ENCODE measurements at places on chromosomes 4 and X.
A peak's percentile ranks its signal among the peaks of the same experiment; 100 is the strongest.

- DNase-seq = no peak
Observed at GRCh38 chr4:66000510-66001117, 330.3 kb upstream of the EPHA5 start.

DNA sequence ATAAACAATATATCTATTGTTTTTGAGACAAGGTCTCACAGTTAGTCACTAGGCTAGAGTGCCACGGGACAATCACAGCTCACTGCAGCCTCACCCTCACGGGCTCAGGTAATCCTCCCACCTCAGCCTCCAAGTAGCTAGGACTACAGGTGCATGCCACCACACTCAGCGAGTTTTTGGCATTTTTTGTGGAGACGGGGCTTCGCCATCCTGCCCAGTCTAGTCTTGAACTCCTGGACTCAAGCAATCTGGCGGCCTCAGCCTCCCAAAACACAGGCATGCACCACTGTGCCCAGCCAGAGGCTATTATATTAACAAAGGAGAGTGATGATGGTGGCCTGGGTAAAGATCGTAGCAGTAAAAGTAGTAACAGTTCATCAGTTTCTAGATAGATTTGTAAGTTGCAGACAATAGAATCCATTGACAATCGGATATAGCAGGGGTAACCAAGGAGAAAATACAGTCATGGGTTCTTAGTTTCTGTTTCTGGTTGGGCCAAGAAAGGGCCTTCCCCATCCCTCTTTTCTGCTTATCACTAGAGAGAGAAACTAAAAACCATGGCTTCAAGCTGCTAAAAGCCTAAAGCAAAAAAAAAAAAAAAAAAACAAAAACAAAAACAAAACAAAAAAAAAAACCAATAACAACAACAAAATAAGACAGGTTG lies 60.6 kb downstream of the ANXA10 start:
- DNase-seq = peak; percentile 62

GRCh38 chrX:42837101-42837726 lies 59.3 kb upstream of the PPP1R2C start:
- no peak for DNase-seq

- no peak for DNase-seq
Observed at GRCh38 chr4:7156761-7157488, 35.4 kb upstream of the SORCS2 start.

- no peak for DNase-seq
Observed at GRCh38 chr4:10028910-10029309, 7.6 kb upstream of the SLC2A9 start.

DNA sequence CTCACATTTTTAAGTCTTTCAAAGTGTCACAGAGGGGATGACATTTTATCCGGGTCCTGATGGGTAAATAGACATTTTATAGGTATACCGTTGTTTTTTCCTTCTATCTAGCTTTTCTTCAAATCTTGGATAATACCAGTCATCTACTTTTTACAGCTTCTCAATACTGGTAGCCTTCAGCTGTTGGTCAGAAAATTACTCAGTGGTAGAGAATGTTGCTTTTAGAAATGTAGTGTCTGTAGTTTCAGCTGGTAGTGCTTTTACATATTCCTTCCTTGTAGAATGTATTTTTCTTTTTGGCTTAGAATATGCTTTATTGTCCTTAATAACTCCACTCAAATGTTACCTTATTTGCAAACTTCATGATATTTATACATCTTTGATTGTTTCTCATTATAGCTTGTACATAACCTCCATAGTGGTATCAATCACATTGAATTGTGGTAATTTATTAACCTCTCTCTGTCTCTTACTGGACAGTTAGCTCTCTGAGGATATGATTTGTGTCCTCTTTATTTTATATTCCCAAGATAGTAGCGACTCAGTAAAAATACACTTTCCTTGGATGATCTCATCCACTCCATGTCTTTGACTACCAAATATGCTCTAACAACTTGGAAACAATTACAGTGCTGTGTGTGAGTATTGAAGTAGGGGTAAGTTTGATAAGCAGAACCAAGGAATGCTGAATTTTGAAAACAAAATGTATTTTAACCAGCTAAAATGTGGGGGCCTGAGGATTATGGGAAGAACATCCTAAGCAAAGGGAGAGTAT lies 53.8 kb downstream of the RAP1GDS1 start:
- no peak for DNase-seq

- peak; percentile 97 for DNase-seq
Observed at GRCh38 chrX:109270580-109271484, 211.1 kb downstream of the GUCY2F start.

GRCh38 chr4:54657551-54658251 lies at the start of gene KIT:
KIT (plus strand) TSS chr4:54657957; CDS start chr4:54658015, 58 bp downstream.
- no peak for DNase-seq

- no peak for DNase-seq
Observed at GRCh38 chrX:35562395-35562794, 235.7 kb upstream of the MAGEB16 start.

DNA sequence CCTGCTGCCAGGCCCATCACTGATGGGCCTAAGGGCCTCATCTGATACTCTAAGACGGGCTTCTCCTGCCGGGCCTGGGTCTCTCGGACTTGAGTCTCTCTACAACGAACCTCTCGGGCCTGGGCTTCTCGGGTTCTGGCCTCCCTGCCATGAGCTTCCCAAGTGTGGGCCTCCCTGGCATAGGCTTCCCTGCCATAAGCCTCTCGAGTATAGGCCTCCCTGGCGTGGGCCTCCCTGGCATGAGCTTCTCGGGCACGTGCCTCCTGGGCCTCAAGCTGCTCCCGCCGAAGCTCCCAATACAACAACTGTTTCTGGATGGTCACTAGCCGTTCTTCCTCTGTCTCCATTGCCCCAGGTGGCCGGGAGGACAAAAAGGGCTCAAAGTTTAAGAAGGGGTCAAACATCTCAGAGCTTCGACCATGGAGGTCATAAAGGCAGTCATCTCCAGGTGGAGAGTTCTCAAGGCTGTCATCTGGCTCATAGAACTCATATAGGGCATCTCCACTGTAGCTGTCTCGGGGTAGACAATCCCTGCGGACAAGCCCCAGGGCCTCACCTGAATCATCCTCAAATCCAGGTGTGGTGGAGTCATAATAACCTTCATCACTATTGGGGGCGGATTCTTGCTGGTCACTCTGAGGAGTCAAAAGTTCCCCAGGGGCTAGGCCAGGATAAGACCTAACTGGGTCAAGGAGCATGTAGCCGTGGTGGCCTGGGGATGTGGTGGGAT lies 14.1 kb downstream of the AMER1 start:
- no peak for DNase-seq

DNA sequence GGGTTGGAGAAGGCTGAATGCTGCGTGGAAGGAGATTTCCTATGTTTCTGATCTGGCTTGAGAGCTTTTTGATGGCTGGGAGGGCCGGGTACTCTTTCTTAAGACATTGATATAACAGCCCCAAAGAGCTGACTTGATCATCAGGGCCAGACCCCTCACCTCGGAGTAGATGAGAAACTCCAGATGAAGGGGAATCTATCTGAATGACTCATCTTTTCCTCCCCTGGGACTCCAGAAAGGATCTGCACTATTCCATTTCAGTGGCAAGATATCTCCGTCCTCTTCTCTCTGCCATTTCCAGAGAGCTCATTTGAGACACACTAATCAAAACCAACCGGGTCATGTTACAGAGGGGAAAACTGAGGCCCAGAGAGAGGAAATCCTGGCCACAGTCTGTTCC lies 92.9 kb upstream of the MSX1 start:
- no peak for DNase-seq

DNA sequence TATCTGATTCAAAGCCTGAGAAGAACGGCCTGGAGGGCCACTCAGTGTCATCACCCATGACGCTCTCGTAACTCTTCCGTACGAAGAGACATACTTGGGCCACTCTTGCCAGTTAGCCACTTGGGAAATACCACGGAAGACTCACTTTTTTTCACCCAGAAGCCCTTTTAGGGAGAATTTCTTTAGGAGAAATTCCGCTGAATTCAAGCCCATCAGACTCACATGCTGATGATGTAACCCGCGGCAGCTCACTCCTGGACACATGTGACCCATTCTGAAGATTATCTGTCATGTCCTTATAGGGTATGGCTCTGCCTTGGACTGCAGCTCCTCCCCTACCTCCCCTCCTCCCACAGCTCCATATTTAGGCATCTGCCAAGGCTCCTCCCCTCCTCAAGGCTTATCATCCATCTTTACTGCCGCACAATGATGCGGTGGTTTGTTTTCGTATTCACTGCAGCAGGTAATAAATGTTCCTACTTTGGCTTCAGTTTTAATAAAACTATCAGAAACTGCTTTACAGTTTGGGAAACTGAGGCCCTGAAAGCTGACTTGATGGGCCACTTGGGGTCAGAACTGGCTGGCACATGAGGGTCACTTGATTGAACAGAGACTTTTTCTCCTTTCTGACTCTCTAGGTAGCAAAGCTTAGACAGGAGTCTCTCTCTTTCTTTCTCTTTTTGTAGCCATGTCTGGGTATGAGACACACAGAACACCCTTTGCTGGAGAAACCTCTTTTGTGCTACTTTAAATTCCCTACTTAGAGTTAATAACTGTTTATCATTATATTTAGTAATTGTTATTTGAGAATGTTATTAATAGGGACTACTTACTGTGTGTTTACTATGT lies 42.1 kb downstream of the RHOH start:
- DNase-seq = no peak

GRCh38 chr4:153521999-153522801 lies 56.0 kb downstream of the TMEM131L start:
- no peak for DNase-seq

GRCh38 chrX:40623139-40623536 lies at the start of gene MPC1L:
MPC1L (plus strand) TSS chrX:40623428; CDS start chrX:40623566, 138 bp downstream.
- DNase-seq = no peak

GRCh38 chr4:37631551-37631950 lies 54.6 kb downstream of the RELL1 start:
- no peak for DNase-seq

DNA sequence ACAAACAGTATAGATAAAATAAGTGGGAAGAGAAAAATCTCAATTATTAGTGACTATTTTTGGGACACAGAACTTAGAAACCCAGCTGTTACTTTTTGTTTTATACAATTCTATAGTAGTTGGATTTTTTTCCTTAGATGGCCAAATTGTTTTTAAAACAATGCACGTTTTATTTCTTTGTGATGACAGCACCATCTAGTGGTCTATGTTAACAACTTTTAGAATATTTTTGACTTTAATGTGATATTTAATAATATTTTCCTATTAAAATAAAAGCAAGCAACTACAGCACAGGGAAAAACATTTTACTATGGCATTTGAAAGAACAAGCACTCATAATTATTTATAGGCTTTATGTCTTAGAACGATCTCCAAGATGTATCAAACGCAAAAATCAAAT lies 5.6 kb upstream of the SMIM31 start:
- DNase-seq = peak; percentile 40

DNA sequence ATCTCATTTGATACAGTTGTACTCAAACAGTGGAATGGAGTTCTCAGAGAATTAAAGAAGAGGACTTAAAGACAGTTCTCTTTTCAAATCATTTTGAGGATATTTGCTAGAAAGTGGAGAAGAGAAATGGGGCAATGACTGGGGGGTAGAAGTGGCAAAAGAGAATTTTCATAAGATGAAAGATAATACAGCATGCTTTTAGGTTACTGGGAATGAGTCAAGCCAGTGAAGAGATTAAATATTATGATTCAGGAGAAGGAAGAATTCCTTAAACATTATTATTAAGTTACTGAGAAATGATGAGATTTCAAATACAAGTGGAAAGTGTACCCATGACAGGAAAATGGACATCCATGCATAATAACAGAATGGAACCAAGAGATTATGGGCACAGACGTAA lies 219.0 kb upstream of the DKK2 start:
- no peak for DNase-seq

- peak; percentile 53 for DNase-seq
Observed at GRCh38 chr4:89158884-89159503, 47.7 kb downstream of the TIGD2 start.

DNA sequence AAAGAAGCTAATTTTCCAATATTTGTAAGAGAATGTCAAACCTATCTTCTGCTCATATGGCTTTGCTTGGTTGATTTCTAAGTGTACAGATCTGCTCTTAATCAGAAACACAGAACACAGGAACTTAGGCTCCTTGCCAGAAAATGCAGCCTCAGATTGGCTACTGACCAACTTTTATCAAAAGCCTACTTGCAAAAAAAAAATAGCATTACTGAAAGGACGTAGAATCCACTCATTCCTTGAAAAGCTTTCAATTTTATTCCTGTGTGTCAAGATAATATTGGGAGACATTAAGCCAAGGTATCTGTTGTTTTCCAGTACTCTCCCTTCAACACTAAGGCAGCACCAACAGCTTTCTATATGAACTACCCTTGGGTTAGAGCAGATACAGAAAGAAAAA lies 127.6 kb upstream of the INTU start:
- no peak for DNase-seq

DNA sequence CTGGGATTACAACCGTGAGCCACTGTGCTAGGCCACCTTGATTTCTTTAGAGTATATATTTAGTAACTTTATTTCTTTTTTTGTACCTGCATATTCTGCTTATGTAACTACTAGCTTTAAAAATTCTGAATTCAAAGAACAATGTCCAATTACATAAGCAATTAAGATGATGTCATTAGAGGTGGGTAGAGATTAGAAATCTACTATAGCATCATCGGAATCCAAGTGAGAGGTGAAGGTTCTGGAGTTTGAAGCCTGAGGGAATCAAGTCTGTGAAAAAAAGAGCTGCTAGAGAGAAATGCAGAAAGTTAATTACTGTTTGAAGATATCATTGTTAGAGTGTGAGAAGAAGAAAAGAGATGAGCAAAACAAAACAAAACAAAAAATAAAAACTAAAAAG lies 79.0 kb upstream of the ENPEP start:
- no peak for DNase-seq

- no peak for DNase-seq
Observed at GRCh38 chr4:102623622-102624021, 122.5 kb downstream of the NFKB1 start.

GRCh38 chrX:41475191-41475590 lies 28.0 kb downstream of the NYX start:
- no peak for DNase-seq

DNA sequence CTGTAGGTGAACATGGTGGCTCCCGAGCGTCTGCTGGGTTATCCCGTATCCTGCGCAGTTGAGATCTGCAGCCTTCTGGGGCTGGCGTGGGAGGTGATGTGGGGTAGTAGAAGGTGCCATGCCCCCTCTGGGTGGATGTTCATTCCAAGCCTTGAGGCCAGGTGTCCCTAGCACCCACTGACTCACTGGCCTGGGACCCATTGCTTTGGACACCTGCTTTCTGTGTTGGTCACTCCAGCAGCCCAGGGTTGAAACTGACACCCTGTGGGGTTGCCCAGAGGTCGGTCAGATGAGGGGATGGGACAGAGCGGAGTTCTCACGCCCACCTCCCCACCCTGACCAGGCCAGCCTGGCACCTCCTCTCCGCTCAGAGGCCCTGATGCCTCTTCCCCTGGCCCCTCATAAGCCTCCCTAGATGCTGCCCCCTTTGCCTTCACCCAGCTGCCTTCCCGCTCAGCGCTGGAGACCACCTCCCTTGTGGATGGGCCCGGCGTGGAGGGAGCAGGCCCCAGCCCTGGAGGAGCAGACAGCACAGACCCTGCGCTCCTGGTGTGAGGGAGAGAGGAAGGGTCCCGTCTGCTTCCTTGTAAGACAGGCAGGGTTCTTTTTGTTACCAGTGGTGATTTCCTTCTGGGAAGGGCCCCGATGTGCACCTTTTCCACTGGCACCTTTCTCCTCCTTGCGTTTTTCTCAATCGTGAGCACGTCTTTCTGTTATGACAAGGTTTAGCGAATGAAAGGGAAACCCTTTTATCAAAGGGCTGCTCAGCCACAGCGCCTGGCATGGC lies 2.0 kb downstream of the DOK7 start:
- DNase-seq = no peak

Data from MM.1S (cell line).